ENCODE measurements at places on chromosomes 13 and 19.

GRCh38 chr13:79861731-79862130 is 380.8 kb downstream of the NDFIP2 start:
- DNase-seq: no peak

DNA sequence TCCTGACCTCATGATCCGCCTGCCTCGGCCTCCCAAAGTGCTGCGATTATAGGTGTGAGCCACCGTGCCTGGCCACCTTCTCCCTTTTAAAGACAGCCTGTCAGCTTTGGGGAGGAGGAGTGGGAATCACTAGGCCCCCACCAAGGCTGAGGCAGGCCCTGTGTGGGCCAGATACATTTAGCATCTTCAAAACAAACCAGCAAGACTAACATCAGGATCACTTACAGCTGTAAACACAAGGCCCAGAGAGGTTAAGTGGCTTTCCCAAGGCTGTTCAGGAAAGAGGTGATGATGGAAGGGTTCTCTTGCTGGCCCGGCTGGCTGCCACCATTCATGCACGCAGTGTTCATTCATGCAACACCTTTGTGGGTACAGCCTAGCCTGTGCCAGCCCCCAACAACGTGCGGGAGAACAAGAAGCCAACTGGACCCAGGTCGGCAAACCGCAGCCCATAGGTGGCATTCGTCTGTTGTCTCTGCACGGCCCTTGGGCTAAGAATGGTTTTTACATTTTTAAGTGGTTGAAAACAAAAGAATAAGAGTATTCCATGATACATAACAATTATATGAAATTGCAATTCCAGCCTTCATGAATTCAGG is 23.0 kb downstream of the IER2 start:
- DNase-seq: no peak

GRCh38 chr13:110256126-110256905 is 50.6 kb downstream of the COL4A1 start:
- no peak for DNase-seq

- no peak for DNase-seq
Observed at GRCh38 chr13:48138270-48138669, 43.4 kb upstream of the MED4 start.

GRCh38 chr13:48515732-48516131 is 17.1 kb downstream of the RCBTB2 start:
- no peak for DNase-seq

DNA sequence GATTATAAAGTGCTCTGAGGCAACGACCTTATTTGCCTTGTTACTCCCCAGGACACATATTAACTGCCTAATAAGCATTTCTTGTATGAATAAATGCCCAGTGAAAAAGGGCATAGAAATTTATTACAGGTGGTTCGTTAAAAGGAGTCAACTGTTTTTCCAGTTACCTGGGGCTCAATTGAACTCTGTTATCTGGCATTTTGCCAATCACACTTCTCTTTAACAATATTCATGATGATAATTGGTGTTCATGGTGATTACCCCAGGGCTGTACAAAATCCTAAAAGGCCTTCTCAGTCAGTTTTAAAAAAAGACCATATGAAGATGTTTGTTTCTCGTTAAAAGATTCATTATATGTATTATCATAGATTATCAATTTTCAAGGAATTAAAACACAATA is 57.1 kb downstream of the KL start:
- no peak for DNase-seq

- no peak for DNase-seq
Observed at GRCh38 chr13:45120967-45121831, 889 bp downstream of the GTF2F2 start.

DNA sequence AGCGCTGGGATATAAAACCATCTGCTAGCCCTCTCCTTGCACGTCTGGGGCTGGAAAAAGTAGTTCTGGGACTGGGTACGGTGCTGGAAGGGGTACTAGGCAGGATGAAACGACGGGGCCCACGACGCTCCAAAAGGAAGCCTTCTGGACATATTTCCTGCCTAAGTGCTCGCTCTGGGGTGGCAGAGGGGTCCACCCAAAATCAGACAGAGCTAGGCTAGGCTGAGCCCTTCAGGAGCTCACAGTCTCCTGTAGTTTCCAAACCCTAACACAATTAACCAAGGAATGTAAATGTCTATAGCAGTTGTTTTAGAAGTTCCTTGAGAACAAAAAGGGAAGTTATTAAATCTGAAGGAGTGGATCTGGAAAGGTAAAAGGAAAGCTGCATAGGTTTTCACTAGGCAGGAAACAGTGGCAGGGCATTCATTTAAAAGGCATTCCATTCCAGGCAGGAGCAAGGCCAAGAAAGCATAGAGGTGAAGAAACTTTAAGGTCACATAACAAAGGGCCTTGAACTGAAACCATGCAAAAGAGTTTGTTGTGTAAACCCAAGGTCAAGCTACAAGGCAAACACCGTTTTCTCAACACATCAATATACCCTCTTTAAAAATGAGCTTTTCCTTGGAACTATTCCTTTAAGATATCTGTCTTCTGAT is 634 bp upstream of the DIAPH3 start:
- DNase-seq: peak; percentile 4

- no peak for DNase-seq
Observed at GRCh38 chr13:75329723-75330122, 152.2 kb downstream of the TBC1D4 start.

DNA sequence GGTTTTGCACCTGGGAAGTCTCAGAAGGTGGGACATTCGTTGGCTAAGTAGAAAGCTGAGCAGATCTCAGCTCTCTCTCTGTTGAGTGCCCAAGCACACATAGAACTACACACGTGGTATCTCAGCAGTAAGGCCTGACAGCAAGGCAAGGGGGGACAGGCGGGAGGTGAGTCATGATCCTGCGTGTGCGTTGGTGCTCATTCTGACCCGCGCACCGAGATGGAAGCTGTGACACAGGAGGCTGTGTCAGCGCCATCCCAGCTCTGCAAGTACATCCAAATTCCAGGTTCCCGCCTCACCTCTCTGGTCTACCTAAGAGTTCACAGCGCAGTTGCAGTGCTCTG is 135.7 kb downstream of the USP12 start:
- no peak for DNase-seq

GRCh38 chr19:1503089-1503924 is 9.5 kb downstream of the ADAMTSL5 start:
- peak; percentile 51 for DNase-seq

DNA sequence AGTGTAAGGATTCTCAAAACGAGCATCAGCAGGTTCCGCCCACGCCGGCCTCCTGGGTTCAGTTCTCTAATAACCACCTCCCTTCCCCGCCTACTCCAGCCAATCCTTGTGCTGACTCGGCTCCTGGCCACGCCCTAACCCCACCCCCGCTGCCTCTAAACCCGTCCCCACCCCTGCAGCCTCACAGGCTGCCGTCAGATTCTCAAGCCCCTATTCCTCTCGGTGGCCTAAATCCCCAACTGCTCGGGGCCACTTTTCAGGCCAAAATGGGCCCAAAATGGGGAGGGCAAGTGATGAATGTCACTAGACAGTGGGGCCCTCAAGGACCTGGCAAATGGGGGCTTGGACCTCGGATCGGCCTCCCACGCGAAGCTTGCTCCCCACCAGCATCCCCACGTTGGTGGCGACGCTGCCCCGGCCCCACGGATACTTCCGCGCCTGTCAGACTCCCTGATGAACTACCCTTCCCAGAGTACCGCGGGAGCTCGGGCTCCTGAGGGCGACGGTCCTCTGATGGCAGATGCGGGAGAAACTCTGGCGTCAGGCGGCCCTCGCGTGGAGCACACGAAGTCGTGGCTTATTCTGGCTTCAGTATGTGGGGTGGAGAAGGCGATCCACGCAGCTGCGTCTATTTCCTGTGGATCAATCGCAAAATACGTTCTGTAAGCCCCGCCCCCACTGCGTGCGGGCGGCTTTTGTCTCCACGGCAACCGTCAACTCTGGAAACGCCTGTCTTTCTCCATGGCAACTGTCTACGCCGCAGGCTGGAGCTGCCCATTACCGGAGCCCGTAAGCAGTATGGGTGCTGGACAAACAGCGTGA is 24.8 kb downstream of the ZNF473 start:
- peak; percentile 88 for DNase-seq

GRCh38 chr13:111074826-111075225 is 40.3 kb upstream of the ARHGEF7 start:
- DNase-seq: no peak

GRCh38 chr13:110520431-110521295 is 40.9 kb downstream of the RAB20 start:
- no peak for DNase-seq

GRCh38 chr13:113110048-113110851 is 4.7 kb downstream of the F7 start:
- peak; percentile 6 for DNase-seq

DNA sequence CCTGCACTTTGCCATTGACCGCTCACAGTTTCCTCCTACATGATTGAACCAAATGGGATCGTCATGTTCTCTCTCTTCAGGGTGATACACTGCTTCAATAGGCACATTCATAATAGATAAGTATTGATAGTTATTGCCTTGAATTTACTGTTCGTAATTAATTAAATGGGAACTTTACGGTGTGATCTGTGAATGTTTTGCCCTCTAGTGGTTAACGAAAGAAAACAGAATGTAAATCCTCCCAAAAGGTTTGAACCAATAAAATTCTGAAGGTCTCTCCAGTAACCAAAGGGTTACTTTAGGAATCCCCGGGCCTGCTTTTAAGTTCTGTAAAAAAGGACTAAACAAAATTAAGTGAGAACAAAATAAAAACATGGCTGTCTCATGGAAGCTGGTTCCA is 389.3 kb downstream of the DACH1 start:
- no peak for DNase-seq

DNA sequence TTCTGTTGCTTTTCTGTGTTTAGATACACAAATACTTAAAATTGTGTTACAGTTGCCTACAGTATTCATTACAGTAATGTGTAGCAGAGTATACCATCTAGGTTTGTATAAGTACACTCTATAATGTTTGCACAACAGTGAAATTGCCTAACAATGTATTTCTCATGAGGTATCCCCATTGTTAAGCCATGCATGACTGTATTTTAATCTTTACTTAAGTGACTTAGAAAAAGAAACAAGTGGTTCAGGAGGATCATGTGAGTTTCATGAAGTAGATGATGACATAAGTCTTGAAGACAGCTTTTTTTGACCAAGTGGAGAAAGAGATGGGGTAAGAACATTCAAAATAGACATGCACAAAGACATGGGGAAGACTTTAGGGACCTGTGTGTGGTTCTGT is 8.4 kb upstream of the KCTD4 start:
- no peak for DNase-seq

DNA sequence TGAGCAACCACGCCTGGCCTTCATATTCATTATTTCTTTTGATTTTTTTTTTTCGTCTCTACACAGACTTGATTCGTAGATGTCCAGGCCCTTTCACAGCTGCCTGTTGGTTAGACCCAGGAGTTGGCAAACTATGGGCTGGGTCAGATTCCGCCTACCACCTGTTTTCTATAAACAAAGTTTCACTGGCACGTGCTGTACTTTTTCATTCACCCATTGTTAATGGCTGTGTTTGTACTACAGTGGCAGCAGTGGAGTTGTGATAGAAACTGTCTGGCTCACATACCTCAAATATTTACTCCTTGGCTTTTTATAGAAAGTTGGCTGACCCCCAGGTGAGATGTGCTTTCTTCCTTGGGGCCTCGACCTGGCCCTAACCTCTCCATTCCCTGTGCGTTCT is 72.9 kb upstream of the TEX29 start:
- no peak for DNase-seq

DNA sequence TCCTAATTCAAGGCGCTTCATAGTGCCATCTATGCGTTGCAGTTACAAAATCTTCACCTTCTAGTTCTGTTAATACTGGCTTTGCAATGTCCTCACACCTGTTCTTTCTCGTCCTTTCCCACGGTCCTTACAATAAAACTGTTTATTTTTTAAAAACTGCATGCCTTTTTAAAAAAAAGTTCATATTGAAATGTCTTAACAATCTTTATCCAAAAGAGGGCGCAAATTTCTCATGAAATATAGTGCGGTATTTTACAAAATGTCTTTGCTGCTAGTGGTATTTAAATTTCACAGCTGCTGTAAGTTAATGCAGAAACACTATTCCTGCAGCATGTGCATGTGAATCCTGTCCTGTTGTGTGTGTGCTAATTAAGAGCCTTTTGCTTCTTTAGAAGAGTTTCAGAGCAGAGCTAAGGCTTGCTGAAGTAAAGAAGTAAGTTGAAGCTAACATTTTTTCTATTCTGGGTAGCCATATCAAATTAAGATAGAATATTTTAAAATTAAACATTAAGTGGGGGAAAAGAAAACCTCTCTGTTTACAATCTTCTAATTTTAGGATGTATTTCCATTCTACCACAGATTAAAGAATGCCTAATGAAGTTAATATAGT is 15.8 kb upstream of the CLDN10 start:
- DNase-seq: peak; percentile 11

DNA sequence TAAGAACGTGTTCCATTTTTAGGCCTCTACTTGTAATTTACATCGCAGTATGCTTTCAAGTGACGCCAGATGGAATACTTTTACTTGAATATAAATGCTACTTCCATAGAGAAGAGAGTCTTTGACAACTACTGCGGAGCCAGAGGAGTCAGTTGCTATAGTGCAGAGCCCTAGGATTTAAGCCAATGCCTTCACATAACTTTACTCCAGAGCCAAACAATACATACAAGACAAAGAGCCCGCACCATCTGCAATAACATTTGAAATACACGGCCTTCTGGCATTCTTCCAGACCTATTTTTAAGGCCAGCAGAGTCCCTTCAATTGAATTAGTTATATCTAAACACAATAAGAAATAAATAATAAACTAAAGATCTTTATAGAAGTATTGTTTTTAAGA is 59.4 kb downstream of the XPO4 start:
- DNase-seq: no peak

GRCh38 chr19:39398297-39398864 is 7.2 kb downstream of the MED29 start:
- peak; percentile 80 for DNase-seq

DNA sequence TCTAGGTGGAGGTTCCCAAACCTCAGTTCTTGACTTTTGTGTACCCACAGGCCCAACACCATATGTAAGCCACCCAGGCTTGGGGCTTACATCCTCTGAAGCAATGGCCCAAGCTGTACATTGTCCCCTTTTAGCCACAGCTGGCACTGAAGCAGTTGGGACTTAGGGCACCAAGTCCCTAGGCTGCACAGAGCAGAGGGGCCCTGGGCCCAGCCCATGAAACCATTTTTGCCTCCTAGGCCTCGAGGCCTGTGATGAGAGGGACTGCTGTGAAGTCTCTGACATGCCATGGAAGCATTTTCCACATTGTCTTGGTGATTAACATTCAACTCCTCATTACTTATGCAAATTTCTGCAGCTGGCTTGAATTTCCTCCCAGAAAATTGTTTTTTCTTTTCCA is 30.2 kb downstream of the ING1 start:
- DNase-seq: no peak

DNA sequence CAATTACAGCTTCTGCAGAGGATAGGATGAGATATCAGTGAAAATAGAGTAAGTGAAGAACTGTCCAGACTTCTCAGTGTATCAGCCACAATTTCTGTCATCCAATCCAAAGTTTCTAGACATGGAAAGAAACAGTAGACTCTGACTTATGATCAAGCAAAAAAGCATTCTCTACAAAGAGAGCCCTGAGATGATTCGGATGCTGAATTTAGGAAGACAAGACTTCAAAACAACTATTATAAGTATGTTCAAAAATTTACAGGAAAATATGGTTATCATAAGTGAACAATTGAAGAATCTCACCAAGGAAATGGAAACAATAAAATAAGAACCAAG is 238.2 kb upstream of the IRS2 start:
- DNase-seq: no peak

- DNase-seq: no peak
Observed at GRCh38 chr19:12774588-12775555, at the start of gene HOOK2. TSS of gene HOOK2 (minus strand) at chr19:12775552. CDS start at chr19:12775449, 103 bp downstream.

Data from CD4-positive, alpha-beta T cell treated with Interleukin-2 at 100 ng/mL for 4 hours (primary cell).